ENCODE measurements at places on chromosomes 13 and 19. TPM values are rescaled to one million over a fixed set of nuclear protein-coding genes. Genes with fewer than 3 reads are reported as not detected.
A peak's percentile ranks its signal among the peaks of the same experiment; 100 is the strongest.

Gene OR7C1
- not detected for total RNA-seq

Gene GRK1
- 0.07 TPM for total RNA-seq

- no peak overlapping the region for H3K4me3 ChIP-seq
- peaks cover 10% of the 10 kb centered on the region for H3K4me1 ChIP-seq
- no peak overlapping the region for H3K27ac ChIP-seq
- DNase-seq, result no peak
Observed at GRCh38 chr13:73973156-73973555, 161.0 kb downstream of the KLF12 start.

DNA sequence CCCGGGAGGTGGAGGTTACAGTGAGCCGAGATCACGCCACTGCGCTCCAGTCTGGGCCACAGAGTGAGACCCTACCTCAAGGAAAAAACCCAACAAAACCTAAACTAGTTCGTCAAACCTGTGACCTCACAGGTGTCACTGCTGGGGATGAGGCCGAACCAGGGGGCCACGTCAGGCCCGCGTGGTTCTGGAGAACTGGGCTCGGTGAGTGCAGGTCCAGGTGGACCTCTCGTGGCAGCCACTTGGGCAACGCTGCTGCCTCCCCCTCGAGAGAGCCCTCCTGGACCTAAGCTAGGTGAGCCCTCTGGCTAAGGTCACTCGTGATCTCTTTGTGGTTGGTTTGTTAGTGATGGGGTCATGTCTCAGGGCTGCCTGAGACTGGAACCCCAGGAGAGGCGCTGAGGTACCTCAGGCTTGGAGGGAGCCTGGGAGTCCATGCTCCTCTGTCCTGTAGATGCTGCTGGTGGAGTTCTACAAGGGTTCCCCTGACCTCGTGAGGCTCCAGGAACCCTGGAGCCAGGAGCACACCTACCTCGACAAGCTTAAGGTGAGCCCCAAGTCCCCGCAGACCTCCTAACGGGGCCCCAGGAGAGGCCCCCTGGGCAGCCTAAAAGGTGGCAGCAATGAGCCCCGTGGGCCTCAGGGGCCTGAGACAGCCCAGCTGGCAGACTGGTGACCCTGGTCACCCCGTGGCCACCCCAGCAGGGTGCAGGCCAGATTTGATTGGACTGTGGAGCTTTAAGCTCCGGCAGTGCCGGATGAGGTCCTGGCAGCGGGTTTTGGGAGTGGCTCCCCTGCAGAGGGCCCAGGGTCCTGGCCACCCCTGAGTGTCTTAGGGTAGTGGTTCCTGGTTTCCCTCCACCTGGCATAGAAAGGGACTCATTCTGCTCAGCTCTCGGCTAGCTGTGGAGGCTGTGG is 15.6 kb downstream of the MPND start:
- no peak overlapping the region for H3K4me3 ChIP-seq
- H3K36me3 ChIP-seq, result peaks cover 18% of the 10 kb centered on the region
- H3K27me3 ChIP-seq, result no peaks in the 10 kb centered on the region
- no peaks in the 10 kb centered on the region for H3K4me1 ChIP-seq
- no peak for DNase-seq

DNA sequence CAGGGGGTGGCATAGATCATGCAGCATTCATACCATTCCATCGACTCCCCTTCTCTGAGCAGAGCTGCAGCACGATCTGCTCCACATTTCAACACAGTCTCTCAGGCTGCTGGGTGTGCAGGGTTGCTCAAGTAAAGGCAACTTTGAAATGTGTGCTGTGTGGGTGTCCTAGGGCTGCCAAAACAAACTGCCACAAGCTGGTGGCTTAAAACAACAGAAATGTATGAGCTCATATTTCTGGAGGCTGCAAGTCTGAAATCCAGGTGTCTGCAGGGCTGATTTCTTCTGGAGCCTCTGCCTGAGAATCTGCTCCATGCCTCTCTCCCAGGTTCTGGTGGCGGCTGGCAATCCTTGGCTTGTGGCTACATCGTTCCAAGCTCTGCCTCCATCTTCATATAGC is 63.7 kb upstream of the WDFY2 start:
- DNase-seq, result no peak
- H3K27ac ChIP-seq, result peak overlapping the region; percentile 1
- no peaks in the 10 kb centered on the region for H3K36me3 ChIP-seq
- peaks cover 20% of the 10 kb centered on the region for H3K4me1 ChIP-seq
- no peaks in the 10 kb centered on the region for H3K27me3 ChIP-seq

GRCh38 chr19:49774969-49775368 is 8.2 kb downstream of the AP2A1 start:
- H3K27me3 ChIP-seq, result no peaks in the 10 kb centered on the region
- no peak for DNase-seq
- no peak overlapping the region for H3K4me3 ChIP-seq
- H3K27ac ChIP-seq, result no peak overlapping the region

DNA sequence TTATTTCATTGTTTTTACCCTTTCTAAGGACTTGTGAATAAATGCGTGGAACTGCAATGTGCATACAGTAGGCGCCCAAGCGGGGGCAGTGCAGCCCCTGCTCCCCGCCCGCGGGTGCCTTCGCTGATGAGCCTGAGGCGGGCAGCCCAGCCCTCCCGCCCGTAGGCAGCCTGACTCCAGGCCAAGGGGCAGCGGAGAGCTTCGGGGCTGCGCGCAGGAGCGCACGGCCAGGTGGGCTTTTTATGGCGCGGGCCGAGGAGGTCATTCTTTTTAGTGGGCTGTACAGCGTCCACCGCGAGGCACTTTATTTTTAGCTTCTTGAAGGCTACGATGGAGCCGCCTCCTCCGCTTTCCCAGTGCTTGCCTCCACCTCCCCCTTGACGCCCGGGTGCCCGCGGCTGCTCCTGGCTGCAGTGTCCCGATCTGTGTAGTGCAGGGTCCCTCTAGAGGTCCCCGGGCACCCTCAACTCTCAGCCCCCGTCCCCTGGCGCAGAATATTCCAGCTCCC is 60.5 kb downstream of the CCNE1 start:
- peak overlapping the region; percentile 62 for H3K4me3 ChIP-seq
- H3K27ac ChIP-seq, result no peak overlapping the region
- peak; percentile 66 for DNase-seq
- H3K4me1 ChIP-seq, result peaks cover 14% of the 10 kb centered on the region
- no peaks in the 10 kb centered on the region for H3K36me3 ChIP-seq

GRCh38 chr13:113511361-113511760 is 20.9 kb upstream of the DCUN1D2 start:
- H3K27me3 ChIP-seq, result no peaks in the 10 kb centered on the region
- H3K36me3 ChIP-seq, result peaks cover 20% of the 10 kb centered on the region
- no peak for DNase-seq
- H3K27ac ChIP-seq, result no peak overlapping the region
- no peaks in the 10 kb centered on the region for H3K4me1 ChIP-seq

- peak overlapping the region; percentile 75 for H3K27ac ChIP-seq
- peak overlapping the region; percentile 72 for H3K4me3 ChIP-seq
- H3K27me3 ChIP-seq, result no peaks in the 10 kb centered on the region
Observed at GRCh38 chr13:46666727-46667456, 113.9 kb downstream of the LRCH1 start.

GRCh38 chr13:80313668-80314256 is 27.2 kb downstream of the SPRY2 start:
- no peaks in the 10 kb centered on the region for H3K27me3 ChIP-seq
- no peak overlapping the region for H3K4me3 ChIP-seq
- H3K4me1 ChIP-seq, result no peaks in the 10 kb centered on the region
- DNase-seq, result no peak
- H3K36me3 ChIP-seq, result no peaks in the 10 kb centered on the region

Data from activated CD4-positive, alpha-beta T cell treated with anti-CD3 and anti-CD28 coated beads, Interleukin-2, amount 10 ng/mL, durations not matched to agents 24 days and 14 days (primary cell).